Renal pelvis (tissue), 12 donors: ENCODE measurements at places on chromosomes 12 and 14. TPM values are rescaled to one million over a fixed set of nuclear protein-coding genes. Genes with fewer than 3 reads are reported as not detected.

The GAS2L3 gene
- polyA plus RNA-seq = 17.8 TPM

The KCNC2 gene
- polyA plus RNA-seq = 0.55 TPM

The TPPP2 gene
- 3.1 TPM for polyA plus RNA-seq

DNA sequence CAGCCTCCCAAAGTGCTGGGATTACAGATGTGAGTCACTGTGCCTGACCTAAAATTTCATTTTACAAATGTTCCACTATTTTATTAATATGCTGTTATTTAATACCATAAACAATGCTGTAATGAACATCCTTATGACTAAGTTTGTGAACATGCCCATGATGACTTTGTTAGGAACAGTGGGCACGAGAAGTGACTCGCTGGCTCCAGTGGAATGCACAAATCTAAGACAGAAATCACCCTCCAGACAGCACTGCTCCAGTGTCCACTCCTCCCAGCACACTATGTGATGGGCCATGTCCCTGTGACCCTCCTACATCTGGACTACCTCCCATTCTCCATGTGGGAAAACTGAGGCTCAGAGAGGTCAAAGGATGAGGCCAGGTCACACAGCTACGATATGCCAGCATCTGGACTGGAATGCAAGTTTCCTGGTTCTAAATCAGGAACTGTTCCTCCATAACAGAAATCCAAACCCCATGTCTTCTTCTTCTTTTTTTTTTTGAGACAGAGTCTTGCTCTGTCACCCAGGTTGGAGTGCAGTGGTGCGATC, 57.9 kb downstream of the GPR68 start:
- DNase-seq = no peak

DNA sequence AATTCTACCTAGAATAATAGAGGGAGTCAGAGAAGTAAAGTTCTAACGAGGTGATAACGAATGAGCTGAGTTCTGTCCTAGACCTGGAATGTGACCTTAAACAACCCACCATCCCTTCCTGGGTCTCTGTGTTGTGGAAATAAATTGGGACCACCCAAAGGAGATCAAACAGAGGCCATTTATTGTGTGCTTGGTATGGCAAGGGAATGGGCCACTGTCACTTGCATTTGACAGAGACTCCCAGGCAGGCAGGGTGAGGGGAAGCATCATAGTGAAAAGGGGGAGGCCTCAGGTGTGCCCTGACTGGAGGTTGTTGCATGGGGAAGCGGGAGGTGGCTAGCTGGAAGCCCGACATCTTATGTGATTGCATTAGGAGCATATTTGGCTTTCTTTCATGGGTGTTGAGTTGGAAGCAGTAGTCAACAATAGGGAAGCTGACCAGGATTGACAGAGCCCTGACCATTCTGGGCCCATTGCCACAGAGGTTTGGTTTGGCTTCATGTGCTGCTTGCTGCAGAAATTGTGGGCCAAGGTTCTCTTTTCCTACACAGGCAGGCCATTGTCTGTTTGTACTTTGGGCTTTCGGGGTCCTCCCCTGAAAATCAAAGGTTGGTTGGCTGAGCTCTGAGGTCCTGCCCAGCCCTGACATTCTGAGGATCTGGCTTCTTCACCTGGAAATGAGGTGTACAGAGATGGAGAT, 17.6 kb upstream of the FAM181A start:
- no peak for DNase-seq

DNA sequence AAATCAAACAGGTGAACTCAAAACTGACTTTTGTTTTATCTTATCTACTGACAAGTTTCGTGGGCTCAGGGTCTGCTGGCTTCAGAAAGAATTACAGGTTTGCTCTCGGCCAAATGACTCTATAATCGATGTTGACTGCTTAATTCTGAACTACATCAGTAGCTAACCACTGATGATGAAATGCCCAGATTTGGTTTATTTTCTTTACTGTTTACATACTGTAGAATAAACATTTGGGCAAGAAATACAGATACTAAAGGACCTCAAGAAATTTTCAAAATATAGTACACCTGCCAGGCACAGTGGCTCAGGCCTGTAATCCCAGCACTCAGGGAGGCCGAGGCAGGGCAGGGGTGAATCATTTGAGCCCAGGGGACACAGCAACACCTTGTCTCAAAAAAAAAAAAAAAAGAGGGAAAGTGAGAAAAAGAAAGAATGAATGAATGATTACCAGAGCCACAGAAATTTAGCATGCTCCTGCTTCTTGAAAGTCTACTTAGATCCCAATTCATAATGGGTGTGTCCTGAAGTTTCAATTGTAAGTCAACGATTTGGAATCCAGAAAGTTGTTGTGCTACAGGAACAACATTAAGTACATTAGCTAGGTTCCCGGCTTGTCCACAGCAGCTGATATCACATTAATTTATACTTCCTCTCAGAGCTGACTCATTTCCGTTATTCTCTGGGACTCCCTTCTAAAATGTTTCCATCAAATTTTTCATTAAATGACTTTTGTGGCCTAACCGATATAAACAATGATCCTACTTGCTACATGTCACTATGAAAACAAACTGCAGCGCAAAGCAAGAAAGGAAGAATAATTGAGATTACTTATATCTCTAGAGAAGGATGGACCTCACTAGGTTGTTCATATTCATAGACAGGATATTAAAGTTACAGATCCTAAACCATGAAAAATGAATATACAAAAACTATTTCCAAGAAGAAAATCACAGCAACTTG, 134.3 kb downstream of the MED13L start:
- no peak for DNase-seq

DNA sequence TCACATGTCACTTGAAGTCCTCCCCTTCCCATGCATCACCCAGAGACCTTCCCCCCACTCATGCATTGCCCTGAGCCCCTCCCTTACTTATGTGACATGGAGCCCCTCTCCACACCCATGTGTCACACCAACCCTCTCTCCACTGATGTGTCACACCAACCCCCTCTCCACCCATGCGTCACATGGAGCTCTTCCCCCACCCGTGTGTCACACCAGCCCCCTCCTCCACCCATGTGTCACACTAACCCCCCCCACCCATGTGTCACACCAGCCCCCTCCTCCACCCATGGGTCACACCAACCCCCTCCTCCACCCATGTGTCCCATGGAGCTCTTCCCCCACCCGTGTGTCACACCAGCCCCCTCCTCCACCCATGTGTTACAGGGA, 30.4 kb downstream of the RTL1 start:
- no peak for DNase-seq

- no peak for DNase-seq
These were observed 41.6 kb upstream of the CDK17 start for GRCh38 chr12:96441816-96442215.

DNA sequence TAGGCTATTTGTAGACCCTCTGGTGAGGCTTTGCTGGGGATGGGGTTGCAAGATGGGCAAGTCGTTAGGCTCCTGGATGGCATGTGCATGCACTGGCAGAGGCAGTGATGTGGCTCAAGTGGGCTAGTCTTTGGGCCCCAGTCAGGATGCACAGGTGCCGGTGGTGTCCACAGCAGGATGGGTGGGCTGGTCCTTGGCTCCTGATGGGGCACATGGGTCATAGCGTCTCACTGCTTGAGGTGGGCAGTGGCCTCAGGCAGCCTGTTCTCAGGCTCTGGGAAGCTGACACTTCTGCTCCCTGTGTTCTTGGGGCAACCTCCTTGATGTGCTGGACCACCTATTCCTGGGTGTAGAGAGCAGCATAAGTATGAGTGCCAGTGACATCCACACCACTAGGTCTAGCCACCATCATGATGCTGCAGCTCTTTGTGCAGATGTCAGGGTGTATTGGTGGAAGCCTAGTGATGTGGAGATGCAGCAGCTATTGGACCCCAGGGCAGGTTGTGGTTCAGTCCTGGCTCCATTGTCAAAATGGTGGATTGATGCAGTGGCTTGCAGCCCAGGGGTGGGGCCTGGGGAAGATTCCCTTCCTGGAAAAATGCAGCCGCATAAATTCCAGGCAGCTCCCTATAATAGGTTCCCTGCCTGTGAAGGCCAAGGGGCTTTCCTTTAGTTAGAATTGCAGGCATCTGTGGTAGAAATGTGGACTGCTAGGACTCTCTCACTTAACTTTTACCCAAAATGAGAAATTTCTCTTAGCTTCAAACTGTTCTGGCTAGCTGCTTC, 742.5 kb upstream of the MDGA2 start:
- no peak for DNase-seq
